ENCODE measurements at places on chromosomes 6 and 20. TPM values are rescaled to one million over a fixed set of nuclear protein-coding genes. Genes with fewer than 3 reads are reported as not detected.
A peak's percentile ranks its signal among the peaks of the same experiment; 100 is the strongest.

TAGAP gene
- polyA plus RNA-seq = 1.9 TPM

MAPK14 gene
- polyA plus RNA-seq = 68.9 TPM

GRCh38 chr6:32752580-32752979 is 10.8 kb downstream of the HLA-DQB2 start:
- DNase-seq = no peak

OPRL1 gene
- polyA plus RNA-seq = 1.8 TPM

MTFR2 gene
- 3.3 TPM for polyA plus RNA-seq

- DNase-seq = no peak
Observed at GRCh38 chr6:113587078-113587699, 270.0 kb upstream of the MARCKS start.

DNA sequence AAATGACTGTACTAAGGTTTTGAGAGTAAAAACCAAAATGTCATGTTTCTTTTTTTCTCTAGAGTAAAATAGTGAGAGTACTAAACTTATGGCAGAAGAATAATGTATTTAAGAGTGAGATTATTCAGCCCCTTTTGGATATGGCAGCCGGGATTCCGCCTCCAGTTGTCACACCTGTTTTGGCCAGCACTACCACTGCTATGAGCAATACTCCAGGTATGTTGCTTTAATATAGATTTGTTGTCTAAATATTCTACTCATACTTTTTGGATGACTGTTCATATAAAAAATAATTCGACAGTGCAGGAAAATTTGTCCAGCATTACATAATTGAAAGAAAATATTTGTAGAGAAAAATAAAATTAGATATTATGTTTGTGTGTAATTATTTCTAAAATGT is 59.5 kb downstream of the SCAF8 start:
- no peak for DNase-seq

DNA sequence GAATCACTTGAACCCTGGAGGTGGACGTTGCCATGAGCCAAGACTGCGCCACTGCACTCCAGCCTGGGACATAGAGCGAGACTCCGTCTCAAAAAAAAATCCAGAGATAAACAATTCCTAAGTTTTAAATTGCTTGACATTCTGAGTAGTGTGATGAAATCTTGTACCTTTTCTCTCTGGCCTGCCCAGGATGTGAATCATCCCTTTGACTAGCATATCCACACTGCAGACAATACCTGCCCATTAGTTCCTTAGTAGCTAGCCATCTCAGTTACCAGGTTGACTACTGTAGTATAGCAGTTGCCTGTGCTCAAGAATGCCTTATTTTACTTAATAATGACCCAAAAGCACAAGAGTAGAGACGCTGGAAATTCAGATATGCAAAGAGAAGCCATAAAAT is 2.8 kb downstream of the ZFP57 start:
- DNase-seq = no peak

HRH3 gene
- polyA plus RNA-seq = not detected

DNA sequence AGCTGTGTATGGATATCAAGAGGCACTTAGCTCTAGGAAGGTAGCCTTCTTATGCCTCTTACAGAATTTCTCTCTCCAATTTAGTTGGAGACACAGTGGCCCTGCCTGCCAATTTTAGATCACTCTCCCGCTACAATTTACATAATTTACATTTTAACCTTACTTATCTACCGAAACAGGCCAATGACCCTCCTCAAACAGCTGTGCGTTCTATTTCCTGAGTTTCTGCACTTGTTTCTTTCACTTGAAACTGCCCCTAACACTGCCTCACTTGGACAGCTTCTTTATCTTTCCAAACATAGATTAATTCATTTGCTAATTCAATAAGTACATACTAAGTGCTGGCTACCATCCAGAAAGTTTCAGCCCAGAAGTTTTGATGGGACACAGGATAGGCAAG is 52.9 kb upstream of the HDDC2 start:
- no peak for DNase-seq

DNA sequence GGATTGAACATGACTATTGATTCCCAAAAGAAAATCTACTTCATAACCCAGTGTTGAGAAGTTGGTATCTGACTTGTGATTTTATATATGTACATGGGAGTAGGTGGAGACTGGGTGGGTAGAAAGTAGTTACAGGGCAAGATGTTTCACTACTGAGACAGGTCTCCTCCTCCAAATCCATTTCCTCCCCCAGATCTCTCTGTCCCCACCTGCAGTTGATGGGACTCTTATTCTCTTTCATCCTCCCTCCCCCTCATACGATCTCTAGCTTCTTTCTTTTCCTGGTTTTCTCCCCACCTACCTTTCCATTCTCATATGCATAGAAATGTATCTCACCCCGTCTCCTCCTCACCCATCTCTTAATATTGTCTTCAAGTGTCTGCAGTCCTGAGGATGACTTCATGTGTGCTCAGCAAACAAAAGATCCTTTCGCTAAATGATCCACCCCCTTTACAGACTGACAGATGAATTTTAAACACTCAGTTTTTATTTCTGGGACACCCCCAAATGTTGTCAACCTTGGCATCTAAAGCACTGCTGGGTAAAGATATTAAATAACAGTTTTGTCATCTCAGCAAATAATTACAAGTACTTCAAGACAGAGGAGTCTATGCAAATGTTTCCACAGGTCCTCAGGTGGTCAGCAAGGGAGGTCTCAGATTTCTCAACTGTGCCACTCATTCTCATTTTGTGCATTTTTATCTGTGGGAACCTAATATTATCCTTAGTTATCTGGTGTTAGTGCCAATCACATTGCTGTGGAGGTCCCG is 18.7 kb upstream of the HECA start:
- DNase-seq = no peak

GRCh38 chr6:6676910-6677441 is 88.5 kb downstream of the LY86 start:
- peak; percentile 65 for DNase-seq

EPHA7 gene
- polyA plus RNA-seq = 10.4 TPM

DNA sequence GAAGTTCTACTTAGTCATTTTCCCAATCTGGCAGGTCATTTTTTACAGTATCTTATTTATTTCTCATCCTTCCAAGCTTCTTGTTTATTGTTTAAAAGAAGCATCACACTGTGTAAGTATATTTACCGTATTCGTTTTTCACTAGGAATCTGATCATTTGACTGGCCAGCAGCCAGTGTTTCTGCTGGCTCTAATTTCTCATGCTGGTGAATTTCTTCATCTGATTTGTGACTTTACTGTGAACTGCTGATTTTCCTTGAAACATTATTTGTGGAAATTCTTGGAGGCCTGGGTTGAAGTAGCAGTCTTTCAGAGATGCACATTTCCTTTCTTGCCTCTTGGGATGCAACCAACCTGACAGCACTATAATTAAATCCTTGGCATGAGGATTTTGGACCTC is 65.9 kb downstream of the PREP start:
- no peak for DNase-seq

DNA sequence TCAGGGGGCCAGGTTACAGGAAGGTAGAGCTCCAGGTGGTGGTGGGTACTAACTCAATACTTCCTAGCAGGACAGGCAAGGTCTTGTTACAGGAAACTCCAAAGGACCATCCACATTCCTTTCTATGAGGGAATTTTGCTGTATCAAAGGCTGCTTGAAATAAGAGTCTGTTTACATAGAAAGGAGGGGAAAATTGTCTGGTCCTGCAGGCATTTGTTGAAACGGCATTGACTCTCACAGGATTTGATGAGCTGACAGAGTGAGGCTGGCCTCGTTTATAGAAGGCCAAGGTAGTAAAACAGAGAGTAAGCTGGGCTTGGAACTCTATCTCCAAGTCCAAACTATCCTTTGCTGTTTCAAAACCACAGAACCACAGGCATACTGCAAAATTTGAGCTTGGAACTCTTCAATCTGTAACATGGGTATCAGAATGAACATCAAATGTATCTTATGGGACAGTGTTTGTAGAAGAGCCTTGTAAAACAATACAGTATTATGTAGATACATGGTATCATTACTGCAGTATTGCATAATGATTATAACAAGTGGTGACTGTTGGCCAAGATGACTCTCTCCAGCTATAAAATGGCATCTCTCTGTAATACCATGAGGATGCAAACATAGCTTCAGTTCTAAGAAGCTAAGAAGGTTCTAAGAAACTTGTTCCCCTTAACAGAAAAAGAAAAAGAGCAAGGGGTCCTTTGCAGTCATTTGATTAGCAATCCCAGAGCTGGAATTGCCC is 61.5 kb downstream of the TRAM2 start:
- DNase-seq = no peak

- no peak for DNase-seq
Observed at GRCh38 chr20:35432430-35432735, 5.6 kb downstream of the GDF5 start.

DNMT3B gene
- polyA plus RNA-seq = 6.4 TPM

- no peak for DNase-seq
Observed at GRCh38 chr6:111979633-111980032, 74.3 kb upstream of the CCN6 start.

DNA sequence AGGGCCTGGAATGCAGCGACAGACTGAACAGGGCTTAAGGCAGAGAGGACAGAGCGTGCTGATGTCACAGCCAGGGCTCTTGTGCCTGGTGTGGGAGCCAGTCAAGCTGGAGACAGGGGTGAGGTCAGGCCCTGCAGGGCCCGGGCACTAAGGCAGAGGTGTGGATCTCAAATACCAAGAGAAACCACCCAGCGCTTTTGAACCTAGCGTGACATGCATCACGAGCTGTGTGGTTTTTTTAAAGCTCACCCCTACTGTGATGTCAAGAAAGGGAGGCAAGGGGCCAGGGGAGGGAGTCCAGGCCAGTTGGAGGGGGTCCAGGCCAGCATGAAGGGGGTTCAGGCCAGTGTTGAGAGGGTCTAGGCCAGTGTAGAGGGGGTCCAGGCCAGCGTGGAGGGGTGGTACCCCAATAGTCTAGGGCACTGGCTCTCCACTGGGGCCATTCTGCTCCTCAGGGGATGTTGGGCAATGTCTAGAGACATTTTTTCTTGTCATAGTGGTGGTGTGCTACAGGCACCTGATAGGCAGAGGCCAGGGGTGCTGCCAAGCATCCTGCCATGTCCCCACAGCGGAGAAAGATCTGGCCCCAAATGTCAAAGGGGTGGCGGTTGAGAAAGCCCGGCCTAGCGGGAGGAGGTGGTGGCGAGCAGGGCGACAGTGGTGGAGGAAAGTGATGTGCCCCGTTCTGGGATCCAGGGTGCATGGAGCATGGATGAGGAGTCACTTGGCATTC is 42.6 kb downstream of the RBM38 start:
- DNase-seq = no peak

C6orf132 gene
- polyA plus RNA-seq = 2.3 TPM

- no peak for DNase-seq
Observed at GRCh38 chr6:120681204-120681603, 653.1 kb downstream of the TBC1D32 start.

DNA sequence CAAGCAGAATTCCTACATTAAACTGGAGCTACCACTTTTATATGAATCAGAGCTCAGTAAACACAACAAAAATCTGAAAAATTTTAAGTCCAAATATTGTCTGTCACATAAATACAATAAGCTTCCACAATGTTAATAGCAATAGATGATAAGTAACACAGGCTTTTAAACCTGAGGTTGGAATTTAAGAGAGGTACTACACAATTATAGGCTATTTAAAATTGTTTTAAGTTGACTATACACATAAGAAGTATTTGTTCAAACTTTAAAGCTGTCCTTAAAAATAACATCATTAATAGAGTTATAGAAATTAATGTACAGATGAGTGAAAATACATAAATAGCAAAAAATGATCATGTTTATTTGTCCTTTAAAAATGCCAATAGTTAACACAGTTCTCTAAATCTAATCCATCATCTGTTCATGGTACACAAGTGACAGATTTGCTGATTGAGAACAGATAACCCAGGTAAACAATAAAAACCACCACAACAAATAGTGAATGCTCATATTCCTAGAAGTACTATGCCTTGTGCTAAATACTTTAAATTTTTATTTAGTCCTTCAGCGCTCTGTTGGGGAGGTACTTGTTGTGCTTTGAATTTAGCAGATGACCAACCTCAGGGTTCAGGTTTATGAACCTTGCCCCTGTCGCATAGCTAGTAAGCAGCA is 382.3 kb upstream of the ID4 start:
- DNase-seq = no peak

DNA sequence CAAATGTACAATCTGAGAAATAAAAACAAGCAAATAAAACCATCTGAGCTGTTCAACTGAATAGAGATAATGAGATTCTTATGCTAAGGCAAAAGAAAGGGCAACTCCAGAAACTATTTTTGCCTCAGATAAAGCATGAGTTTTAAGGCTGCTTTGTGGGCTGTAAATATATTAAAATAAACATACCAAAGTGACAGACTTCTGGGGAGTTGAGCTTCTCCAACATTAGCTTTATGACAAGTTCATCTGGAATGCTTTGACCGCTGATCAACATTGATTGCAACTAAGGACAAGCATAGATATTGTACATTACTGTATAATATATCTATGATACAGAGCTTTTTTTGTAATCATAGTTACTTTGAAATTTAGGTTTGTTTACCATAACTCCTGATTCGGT is 19.3 kb downstream of the AK9 start:
- DNase-seq = no peak

NOX3 gene
- polyA plus RNA-seq = not detected

DNA sequence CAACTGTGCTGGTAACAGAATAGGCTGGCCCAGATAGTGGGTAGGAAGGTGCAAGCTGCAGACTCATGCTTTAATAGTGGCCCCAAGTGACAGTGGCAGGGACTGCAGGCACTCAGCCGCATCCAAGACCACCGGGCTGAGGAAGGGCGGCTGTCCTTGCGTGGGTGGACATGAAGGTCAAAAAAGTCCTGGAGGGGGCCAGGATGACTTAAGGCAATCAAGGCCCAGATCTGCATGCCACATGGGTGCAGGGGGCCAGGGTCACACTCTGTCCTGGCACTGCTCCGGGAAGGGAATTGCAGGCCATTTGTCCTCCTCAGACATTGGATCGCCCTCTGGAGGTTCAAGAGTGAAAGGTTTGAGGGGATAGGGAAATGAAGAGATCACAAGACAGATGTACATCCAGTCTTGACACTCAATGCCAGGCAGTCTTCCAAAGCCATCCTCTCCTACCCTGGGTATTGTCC is 10.4 kb upstream of the VNN2 start:
- no peak for DNase-seq

GRCh38 chr6:31143148-31143547 is 4.3 kb upstream of the PSORS1C2 start:
- no peak for DNase-seq

GRCh38 chr6:159777240-159777904 is 12.0 kb downstream of the TCP1 start:
- no peak for DNase-seq

GRCh38 chr6:111993342-111993741 is 60.6 kb upstream of the CCN6 start:
- DNase-seq = no peak

RAD21L1 gene
- not detected for polyA plus RNA-seq

RAET1G gene
- 1.6 TPM for polyA plus RNA-seq

DNA sequence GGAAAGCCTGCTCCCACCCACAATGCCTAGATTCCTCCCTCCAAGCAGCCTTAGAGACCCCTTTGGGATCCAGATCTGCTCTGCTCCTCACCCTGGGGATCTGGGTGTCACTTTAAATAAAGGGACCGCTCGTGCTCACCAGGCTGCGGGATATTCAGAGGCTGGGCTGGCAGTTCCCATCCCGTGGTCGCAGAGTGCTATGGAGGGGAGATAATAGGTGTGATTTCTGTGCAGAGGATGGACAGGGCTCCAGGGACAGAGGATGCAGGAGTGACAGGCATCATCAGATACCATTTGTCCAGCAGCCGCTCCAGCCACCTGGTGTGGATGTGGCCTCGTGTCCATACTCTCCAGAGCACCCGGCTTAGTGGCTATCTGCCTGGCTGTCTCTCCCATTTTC is 415.9 kb upstream of the SULF2 start:
- no peak for DNase-seq

SMIM28 gene
- not detected for polyA plus RNA-seq

GRCh38 chr20:2814587-2815051 is at the start of gene C20orf141:
Gene C20orf141 (plus strand): TSS chr20:2814987. CDS start chr20:2815185, 198 bp downstream.
- no peak for DNase-seq
